C1 segment of cervical spinal cord (tissue), 14 donors: ENCODE measurements at places on chromosomes 13 and 19.

DNA sequence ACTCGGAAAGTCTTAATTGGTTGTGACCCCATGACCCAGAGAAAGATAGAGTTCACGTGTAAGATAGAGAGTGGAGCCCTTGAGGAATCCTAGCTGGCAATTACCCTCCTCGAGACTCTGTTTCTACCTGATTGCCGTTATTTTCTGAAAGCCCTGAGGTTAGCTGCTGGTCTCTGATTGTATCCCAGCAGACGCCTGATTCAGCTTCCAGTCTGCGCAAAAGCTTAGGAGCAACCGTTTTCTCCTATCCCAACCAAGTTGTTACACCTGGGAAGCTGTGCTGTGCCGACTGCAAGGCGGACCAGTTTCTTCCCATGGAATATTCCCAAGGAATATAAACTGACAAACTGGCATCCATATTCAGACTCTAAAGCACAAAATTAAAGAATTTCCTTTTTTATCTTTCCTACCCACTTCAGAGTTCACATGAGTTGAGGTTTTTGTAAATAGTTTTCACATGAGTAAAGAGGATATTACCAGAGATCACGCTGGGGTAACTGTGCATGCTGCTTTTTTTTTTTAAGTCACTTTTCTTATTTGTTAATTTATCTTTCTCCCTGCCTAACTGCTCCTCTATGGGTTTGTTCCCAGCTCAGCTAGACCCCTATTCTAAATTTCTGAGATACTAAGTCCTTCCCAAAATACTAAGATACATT is 1.5 kb upstream of the TRPC4 start:
- DNase-seq: no peak

- no peak for DNase-seq
Measured at GRCh38 chr13:42239644-42240043, 32.3 kb upstream of the AKAP11 start.

- no peak for DNase-seq
Measured at GRCh38 chr13:18953139-18953930, 228.3 kb downstream of the TUBA3C start.

- no peak for DNase-seq
Measured at GRCh38 chr19:38650172-38650775, 2.8 kb downstream of the ACTN4 start.

- no peak for DNase-seq
Measured at GRCh38 chr13:30580852-30581502, 36.7 kb upstream of the USPL1 start.

DNA sequence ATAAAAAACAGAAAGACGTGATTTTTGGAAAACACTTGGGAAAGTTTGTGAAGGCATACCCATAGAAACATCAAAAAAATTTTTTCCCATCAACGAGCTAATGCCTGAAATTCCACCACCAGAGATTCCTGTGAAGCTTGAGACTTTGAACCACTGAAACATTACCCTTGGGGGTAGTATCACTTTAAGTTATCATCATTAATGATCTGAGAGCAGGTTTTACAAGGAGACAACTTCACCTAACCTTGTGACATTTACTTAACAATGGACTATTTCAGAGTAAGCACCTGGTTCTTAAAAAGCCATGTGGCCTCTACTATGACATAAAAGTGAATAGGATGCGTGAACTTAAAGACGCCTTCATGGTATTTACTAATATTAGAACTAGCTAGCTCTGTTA is 51.9 kb downstream of the DOCK9 start:
- no peak for DNase-seq

DNA sequence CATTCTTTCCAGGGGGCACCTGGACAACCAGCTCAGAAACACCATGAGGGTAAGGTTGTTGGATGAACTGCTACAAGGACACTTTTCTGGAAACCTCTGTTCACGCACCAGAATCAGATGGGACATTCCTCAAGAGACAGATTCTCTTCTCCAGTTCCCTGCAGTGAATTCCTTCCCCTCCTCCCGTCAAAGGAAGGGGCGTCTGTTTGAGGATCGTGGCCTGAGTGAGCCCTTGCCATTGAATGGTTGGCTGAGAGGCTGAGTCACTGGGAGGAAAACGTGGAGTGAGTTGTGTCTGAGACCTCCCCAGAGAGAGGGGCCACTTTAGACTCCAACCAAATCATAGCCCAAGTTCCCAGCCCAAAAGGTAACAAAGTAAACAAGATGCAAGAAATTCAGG is 79.4 kb upstream of the ZNF507 start:
- no peak for DNase-seq

GRCh38 chr13:91273675-91274074 is 73.8 kb upstream of the MIR17HG start:
- no peak for DNase-seq

DNA sequence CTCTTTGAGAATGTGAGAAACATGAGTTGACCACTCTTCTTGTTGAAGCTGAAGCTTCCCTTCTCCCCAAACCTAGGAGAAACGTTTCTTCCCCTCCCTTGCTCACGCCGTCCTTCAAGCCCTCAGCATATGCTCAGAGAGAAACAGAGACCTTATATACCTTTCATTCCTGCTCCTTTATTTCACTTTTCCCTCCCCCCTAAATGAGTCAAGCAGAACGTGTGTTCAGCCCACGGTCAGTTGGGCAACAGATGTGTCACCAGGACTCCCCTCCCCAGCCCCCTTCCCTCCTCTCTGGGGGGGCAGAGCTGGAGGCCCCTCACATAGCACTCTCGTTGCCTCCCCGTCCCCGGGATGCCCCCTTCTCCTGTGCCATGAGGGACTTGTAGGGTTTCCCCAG is 8.6 kb downstream of the OR7C2 start:
- no peak for DNase-seq

GRCh38 chr19:2327773-2328400 is 499 bp downstream of the LSM7 start:
- DNase-seq: no peak

DNA sequence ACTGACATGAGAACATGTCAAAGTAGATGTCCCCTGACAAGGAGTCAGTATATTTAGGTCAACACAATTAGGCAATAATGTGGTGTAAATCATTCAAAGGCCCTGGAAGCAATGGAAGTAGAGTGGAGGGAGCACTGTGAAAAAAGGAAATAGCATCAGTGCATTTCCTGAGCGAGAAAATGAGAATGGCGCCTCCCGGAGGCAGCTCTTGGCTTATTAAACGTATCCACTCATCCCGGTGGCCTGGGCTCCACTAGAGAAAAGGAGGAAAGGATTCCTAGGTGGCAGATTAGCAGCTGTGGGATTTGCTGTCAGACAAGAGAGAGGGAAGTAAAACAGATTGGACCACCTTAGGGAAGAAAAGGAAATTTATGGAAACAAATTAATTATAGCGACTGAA is 173.7 kb upstream of the TMTC4 start:
- no peak for DNase-seq

- DNase-seq: no peak
Measured at GRCh38 chr19:10201176-10201575, 6.4 kb upstream of the DNMT1 start.

DNA sequence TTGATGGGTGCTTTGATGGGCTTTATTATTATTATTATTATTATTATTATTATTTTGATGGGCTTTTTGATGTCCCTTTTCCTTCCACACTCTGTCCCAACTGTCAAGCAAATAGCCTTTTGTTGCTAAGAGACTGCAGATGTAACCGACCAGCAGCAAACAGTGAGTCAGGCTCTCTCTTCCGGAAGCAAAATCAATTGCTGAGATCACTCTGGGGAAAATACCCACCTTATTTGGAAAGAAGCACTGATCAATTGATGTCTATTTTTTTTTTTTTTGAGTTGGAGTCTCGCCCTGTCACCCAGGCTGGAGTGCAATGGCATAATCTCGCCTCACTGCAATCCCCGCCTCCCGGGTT is 2.9 kb downstream of the LDLR start:
- no peak for DNase-seq

- no peak for DNase-seq
Measured at GRCh38 chr19:2062389-2062729, 11.3 kb upstream of the MKNK2 start.

DNA sequence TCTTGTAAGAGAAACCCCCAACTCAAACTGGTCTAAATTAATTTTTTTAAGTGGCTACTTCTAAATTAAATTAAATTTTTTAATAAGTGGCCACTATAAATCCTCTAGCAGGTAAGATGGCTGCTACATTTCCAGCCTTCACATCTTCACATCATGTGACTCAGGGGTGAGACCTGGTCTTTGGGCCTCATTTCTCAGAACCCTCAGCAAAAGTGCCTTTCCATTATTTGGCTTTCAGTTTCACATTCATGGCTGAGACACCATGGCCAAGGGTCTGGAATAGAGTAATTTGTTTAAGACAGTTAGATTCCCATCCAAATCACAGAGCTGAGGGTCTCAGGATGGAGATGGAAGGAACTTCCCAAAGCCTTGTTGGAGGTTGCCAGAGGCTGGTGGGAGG is 47.5 kb downstream of the DCT start:
- DNase-seq: no peak

GRCh38 chr13:32282096-32282711 is 33.0 kb downstream of the ZAR1L start:
- DNase-seq: no peak

- peak; percentile 91 for DNase-seq
Measured at GRCh38 chr19:51688671-51689571, 4.2 kb upstream of the SPACA6 start.

GRCh38 chr19:49019242-49019932 is 2.5 kb upstream of the LHB start:
- no peak for DNase-seq

- no peak for DNase-seq
Measured at GRCh38 chr19:14368011-14368513, 13.2 kb upstream of the ADGRE5 start.

DNA sequence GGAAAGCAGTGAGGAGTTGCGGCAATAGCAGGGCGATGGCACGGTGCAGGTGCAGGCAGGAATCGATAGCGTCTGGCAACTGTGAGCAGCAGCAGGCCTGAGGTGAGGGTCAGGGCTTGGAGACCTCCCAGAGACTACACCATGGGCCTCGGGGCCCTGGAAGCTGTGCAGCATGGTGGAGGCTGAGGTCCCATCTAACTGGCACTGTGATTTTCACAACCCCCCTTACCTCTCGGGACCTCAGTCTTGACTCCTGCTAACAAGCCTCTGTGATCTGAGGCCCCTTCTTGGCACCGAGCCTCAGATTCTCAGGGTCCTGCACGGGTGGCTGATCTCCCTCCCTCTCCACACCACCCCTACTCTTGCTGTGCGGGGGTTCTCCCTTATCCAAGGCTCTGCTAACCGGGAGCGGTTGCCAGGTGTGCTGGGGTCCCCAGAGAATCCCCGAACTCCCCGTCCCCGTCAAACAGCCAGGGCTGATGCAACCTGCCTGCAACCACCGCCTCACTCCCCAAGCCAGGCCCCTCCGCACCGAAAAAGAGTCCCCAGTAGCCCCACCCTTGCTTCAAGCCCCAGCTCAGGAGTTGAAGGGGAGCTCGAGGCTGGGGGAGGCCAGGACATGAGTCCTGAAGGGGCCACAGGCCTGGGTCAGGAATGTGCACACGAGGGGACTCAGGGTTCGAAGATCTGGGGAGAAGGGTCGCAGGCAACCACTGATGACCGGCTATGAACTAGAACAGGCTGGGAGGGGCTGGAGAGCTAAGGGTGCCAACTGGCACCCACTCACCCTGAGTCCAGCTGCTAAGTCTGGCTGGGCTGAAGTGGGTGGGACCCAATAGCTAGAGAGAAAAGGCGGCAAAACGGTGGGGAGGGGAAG is 4.8 kb upstream of the ATF5 start:
- no peak for DNase-seq

- no peak for DNase-seq
Measured at GRCh38 chr13:21362741-21363140, 96.4 kb downstream of the ZDHHC20 start.

DNA sequence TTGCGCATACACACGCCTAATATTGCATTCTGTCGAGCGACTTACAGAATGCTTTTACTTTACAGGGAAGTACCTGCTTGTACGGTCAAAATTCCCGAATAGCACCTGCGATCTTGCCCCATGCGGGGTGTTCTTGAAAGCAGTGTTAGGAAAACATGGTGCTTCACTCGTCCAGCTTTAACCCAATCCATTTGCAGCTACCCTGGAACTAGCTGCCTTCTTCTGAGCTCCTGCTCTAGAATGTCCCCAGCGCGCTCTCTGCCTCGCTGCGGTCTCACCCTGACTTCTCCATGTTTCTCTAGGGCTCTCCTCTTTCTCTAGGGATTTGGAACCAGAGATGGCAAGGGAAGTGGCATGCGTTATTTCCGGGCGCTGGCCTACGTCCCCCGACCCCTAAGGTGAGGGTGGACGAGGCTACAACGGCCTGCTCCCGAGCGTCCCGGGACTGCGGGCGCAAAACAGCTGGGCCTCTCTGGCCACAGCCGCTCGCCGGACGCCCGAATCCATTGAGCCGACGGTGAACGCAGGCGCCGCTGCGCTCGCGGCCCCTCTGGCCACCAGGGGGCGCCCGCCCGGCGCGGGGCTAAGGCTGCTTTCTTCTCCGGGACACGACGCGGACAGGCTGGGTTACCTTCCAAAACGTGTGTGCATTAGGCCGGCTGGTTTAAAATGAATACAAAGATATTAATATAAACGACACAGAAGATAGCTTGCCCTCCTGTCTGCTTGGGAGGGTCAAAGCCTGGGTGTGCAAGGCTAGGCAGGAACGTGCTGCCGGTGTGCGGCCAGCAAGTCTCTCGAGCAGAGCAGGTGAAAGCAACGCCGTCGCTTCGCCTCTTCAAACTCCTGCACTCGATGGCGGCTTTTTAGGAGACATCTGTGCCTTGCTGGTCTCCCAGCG is 1.8 kb upstream of the SPRY2 start:
- peak; percentile 80 for DNase-seq

- DNase-seq: no peak
Measured at GRCh38 chr19:18913466-18913865, 5.7 kb downstream of the COPE start.

DNA sequence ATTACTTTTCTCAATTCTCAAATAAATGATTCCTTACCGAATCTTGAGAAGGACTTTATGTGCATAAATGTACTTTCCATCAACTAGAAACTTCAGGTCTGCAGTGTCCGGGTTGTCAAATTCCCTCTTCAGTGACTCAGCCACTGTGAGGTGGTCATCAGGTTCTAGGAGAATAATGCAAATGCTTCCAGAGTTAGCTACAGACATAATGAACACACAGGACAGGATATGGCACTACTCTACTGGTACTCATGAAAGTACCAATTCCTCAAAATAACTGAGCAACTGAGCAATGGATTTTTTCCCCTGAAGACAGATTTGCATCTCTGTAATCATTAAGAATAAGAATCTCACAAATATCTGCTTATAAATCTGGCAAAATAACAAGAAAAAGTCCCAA is 31.2 kb downstream of the RCBTB2 start:
- DNase-seq: no peak

GRCh38 chr13:36210738-36211137 is 3.6 kb downstream of the SOHLH2 start:
- no peak for DNase-seq
